Liver (tissue), 10 donors: ENCODE measurements at places on chromosomes 5 and 9. TPM values are rescaled to one million over a fixed set of nuclear protein-coding genes. Genes with fewer than 3 reads are reported as not detected.
A peak's percentile ranks its signal among the peaks of the same experiment; 100 is the strongest.

Gene VCP
- total RNA-seq = 175 TPM

Gene OR1Q1
- not detected for total RNA-seq

DNA sequence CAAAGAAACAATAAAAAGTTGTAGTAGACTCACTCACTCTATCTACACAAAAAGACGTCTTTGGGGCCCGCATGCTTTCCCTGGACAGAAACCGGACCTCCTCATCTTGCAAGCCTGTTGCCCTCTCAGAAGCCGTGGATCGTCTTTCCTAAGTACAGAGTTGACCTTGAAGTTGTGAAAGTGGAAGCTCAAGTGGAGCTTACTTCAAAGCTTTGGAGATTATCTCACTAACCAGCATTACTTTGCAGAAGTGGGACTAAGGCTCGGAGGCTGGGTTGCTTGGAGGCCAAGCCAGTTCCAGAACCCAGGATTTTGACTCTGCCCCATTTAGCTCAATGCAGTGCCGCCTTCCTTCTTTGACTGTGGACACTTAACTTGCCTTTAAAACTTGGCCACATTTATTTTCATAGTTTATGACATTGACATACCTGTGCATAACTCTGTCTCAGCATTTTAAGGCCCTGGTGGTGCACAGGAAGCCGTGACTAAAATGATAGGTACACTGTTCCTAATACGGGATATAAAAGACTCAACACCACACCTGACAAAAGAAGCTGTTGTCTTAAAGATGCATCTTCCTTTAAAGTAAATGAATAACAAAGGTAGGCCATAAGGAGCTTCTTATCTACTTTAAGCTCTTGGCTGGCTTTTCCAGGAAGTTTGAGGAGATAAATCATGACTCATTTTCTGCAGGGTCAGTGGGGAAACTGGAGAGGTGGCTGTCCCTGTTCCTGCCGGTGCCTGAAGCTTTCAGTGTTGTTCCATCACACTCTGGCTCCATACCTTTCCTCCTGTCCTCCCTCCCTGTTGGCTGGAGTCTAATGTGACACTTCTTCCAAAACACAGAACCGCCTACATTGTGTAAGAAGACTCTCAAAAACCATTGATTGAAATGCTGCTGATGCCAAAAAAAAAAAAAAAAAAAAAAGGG is 10.7 kb downstream of the SLC25A25 start:
- no peaks in the 10 kb centered on the region for H3K36me3 ChIP-seq
- peak overlapping the region; percentile 16 for H3K27ac ChIP-seq
- H3K4me3 ChIP-seq = no peak overlapping the region
- no peak for DNase-seq

DNA sequence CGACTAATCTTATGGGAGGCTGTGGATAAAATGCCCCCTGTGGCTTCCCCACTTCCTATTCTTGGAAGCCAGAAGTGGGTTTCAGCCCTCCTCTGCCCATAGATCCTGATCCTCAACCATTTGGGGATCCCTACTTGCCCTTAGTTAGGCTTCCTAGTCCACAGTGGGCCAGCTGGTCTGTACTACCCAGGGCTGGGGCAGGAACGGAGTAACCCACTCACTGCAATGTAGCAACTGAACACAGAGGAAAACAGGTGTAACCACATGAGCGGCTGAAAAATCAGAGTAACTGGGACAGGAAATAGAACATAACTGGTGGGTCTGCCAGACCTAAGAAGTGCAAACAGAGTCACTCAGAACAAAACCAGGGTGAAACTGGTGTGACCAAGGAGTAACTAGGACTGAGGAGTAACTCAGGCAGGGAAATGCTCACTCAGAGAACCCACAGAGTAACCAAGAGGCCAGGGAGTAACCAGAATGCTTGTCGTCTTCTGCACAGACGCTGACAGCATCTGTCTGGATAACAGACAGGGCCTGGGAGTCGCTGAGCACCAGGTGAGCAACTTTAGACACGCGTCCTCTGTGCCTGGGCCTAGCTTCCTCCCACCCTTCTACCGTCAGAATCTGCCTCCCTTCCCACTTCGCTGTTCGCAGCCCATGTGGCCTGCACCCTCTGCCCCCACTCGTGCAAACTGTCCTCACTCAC is 1.0 kb downstream of the AQP3 start:
- H3K27me3 ChIP-seq = no peaks in the 10 kb centered on the region
- no peak for DNase-seq
- peak overlapping the region; percentile 65 for H3K4me3 ChIP-seq
- H3K4me1 ChIP-seq = peaks cover 34% of the 10 kb centered on the region
- H3K27ac ChIP-seq = peak overlapping the region; percentile 96

GRCh38 chr5:63963080-63963735 is 963 bp upstream of the HTR1A start:
- no peak overlapping the region for H3K4me3 ChIP-seq
- H3K27me3 ChIP-seq = peaks cover 15% of the 10 kb centered on the region
- no peaks in the 10 kb centered on the region for H3K36me3 ChIP-seq

GRCh38 chr5:84393969-84394368 is 9.3 kb upstream of the EDIL3 start:
- no peak overlapping the region for H3K4me3 ChIP-seq
- H3K4me1 ChIP-seq = no peaks in the 10 kb centered on the region
- no peaks in the 10 kb centered on the region for H3K36me3 ChIP-seq
- no peak for DNase-seq
- no peaks in the 10 kb centered on the region for H3K27me3 ChIP-seq

- no peak overlapping the region for H3K27ac ChIP-seq
- H3K4me1 ChIP-seq = no peaks in the 10 kb centered on the region
- no peaks in the 10 kb centered on the region for H3K36me3 ChIP-seq
- H3K27me3 ChIP-seq = no peaks in the 10 kb centered on the region
- H3K4me3 ChIP-seq = no peak overlapping the region
Observed at GRCh38 chr9:122020398-122020797, 72.7 kb downstream of the TTLL11 start.

- no peaks in the 10 kb centered on the region for H3K4me1 ChIP-seq
- no peak overlapping the region for H3K4me3 ChIP-seq
- H3K27me3 ChIP-seq = no peaks in the 10 kb centered on the region
- peak overlapping the region; percentile 24 for H3K27ac ChIP-seq
Observed at GRCh38 chr5:111453295-111453694, 59.0 kb downstream of the STARD4 start.

DNA sequence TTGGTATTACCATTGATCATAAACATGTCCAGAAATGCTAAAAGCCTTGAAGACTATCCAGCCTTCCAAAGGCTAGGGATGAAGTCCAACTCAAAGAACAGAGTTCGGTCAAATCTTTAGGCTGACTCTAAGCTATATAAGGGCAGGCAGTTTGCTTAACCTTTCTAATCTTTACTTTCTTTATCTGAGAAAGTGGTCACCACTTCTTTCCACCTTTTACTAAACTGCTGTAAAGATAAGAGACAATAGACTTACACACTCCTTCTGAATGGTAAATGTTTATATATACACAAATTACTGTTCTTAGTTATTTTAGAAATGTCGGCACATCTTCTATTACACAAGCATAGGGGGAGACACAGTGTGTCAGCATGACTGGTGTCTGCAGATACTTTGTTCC is 100.4 kb downstream of the NREP start:
- no peaks in the 10 kb centered on the region for H3K36me3 ChIP-seq
- H3K27me3 ChIP-seq = no peaks in the 10 kb centered on the region
- DNase-seq = no peak
- no peak overlapping the region for H3K4me3 ChIP-seq
- peaks cover 17% of the 10 kb centered on the region for H3K4me1 ChIP-seq

- H3K27ac ChIP-seq = no peak overlapping the region
- no peaks in the 10 kb centered on the region for H3K4me1 ChIP-seq
- DNase-seq = no peak
- H3K27me3 ChIP-seq = no peaks in the 10 kb centered on the region
Observed at GRCh38 chr5:103474677-103475076, 87.9 kb downstream of the NUDT12 start.

GRCh38 chr5:102856389-102856777 is 101.3 kb downstream of the PAM start:
- H3K27ac ChIP-seq = no peak overlapping the region
- H3K36me3 ChIP-seq = no peaks in the 10 kb centered on the region
- no peak for DNase-seq
- H3K4me3 ChIP-seq = no peak overlapping the region
- H3K4me1 ChIP-seq = no peaks in the 10 kb centered on the region

- no peaks in the 10 kb centered on the region for H3K4me1 ChIP-seq
- H3K4me3 ChIP-seq = no peak overlapping the region
- no peaks in the 10 kb centered on the region for H3K27me3 ChIP-seq
- no peaks in the 10 kb centered on the region for H3K36me3 ChIP-seq
Observed at GRCh38 chr9:79371948-79372555, 199.7 kb upstream of the TLE4 start.

- no peak overlapping the region for H3K27ac ChIP-seq
- H3K4me1 ChIP-seq = no peaks in the 10 kb centered on the region
- no peaks in the 10 kb centered on the region for H3K36me3 ChIP-seq
- no peaks in the 10 kb centered on the region for H3K27me3 ChIP-seq
Observed at GRCh38 chr5:43773478-43773844, 170.5 kb downstream of the NNT start.

GRCh38 chr9:124880501-124880900 is 18.6 kb downstream of the ARPC5L start:
- H3K27me3 ChIP-seq = no peaks in the 10 kb centered on the region
- DNase-seq = no peak
- no peak overlapping the region for H3K4me3 ChIP-seq
- no peaks in the 10 kb centered on the region for H3K4me1 ChIP-seq
- peaks cover 77% of the 10 kb centered on the region for H3K36me3 ChIP-seq
- H3K27ac ChIP-seq = no peak overlapping the region

DNA sequence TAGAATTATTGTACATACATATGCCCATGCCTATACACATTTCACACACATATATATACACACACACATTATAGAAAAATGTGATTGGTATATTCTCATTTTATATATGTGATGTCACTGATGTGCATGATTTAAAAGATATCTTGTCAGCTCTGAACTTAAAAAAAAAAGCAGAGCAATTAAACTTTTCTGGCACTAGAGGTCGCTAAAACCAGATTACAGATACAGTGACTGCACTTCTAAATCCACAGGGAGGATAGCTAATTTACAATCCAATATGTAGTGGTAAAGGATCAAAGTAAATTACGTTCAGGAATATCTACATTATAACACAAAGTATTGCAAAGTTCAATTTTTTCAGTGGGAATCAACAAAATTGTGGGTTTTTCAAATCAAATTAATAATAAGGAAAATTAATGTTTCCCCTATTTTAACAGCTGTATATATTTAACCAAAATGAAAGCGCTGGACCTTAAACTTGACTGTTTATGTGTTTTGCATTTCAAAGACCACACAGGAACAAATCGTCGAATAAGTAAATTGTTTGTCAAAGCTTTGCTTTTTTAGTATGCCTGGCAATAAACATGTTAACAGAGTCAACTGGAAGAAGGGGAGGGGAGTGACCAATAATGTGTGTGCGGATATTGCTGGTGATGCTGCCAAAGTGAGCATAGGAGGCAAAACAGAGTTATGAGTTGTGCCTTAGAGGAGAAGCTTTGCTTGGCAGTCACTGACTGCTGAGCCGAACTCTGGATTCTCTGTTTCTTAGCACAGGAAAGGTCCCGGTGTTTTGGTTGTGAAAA is 1201.4 kb upstream of the C9orf72 start:
- no peak overlapping the region for H3K27ac ChIP-seq
- H3K4me1 ChIP-seq = no peaks in the 10 kb centered on the region
- no peak for DNase-seq
- H3K27me3 ChIP-seq = no peaks in the 10 kb centered on the region
- H3K4me3 ChIP-seq = no peak overlapping the region
